NCI-H187 treated with DMSO at 0.1 percent for 48 hours (cell line): ENCODE measurements at places on chromosomes 7 and 10.

GRCh38 chr7:101386558-101387231 is 24.0 kb downstream of the COL26A1 start:
- DNase-seq, result no peak

GRCh38 chr10:34808801-34809745 is 6.0 kb downstream of the PARD3 start:
- peak; percentile 80 for DNase-seq

DNA sequence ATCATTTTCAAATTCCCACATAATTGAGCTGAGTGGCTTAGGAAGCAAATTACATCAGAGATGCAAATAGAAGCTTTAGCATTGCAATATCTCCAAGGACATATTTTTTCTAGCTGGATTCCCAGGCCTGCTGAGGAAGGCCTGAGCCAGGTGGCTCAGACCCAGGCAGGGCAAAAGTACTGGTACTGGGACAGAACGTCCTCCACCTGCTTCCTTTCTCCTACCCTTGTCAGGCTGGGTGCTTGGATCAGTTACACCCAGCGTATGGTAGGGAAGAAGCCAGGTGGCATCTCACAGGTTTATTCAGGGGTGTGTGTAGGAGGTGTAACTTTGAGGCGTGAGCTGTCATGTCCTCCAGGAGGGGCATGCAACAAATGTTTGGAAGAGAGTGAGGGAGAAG is 3.0 kb upstream of the PANK1 start:
- DNase-seq, result no peak

DNA sequence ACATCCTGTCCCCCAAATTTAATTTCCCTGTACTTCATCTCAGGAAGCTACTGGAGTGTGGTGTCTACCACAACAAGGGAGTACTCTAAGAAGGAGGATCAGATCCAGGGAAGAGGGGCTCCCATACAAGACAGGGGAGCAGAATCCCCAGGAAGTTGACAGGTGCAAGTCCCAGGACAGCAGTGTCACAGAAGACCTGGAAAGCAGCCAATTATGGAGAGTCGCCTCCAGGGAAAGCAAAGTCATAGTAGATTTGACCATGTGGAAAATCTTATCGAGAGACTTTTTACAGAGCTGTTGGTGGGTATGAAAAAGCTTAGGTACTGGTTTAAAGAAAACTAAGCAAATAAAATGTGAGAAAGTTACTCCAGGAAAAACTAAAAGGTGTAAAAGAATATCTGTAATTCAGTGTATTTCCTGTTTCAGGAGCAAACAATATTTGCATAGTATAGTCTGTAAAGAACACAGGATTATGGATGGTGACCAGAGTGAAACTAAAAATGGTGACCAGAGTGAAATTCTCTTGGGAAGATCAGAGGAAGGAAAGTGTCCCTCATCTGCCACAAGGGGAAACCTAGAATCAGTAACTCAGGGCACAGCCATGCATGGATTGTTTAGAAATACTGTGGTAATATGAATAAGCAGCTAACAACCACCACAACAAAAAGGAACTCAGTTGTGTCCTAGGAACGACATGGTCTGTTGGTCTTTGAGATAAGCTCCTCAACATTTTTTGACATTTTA is 44.5 kb downstream of the LANCL2 start:
- DNase-seq, result no peak

GRCh38 chr7:93938293-93938692 is 16.8 kb downstream of the GNG11 start:
- DNase-seq, result no peak

- DNase-seq, result no peak
These were observed 22.1 kb downstream of the NCAPG2 start for GRCh38 chr7:158682456-158682855.

- no peak for DNase-seq
These were observed 714.4 kb downstream of the GATA3 start for GRCh38 chr10:8768852-8769251.

- no peak for DNase-seq
These were observed 15.6 kb downstream of the CLEC2L start for GRCh38 chr7:139538881-139539635.

DNA sequence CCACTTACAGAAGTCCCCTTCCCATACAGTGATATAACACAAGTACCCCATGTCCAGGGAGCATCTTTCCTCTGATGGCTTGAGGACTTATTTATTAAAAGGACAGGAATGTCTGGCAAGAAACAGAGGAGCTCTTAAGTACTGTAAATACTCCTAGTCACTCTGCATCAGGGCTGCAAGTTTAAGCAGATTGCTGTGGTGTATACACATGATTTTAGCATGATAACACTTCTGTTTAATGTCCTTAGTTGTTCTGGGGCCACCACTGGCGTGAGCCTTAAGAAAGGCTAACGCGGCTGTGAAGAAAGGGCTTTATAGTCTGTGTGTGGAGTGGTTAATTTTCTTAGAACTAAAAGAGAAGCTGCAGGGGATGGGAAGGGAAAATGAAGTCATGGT is 65.7 kb downstream of the GBF1 start:
- no peak for DNase-seq

DNA sequence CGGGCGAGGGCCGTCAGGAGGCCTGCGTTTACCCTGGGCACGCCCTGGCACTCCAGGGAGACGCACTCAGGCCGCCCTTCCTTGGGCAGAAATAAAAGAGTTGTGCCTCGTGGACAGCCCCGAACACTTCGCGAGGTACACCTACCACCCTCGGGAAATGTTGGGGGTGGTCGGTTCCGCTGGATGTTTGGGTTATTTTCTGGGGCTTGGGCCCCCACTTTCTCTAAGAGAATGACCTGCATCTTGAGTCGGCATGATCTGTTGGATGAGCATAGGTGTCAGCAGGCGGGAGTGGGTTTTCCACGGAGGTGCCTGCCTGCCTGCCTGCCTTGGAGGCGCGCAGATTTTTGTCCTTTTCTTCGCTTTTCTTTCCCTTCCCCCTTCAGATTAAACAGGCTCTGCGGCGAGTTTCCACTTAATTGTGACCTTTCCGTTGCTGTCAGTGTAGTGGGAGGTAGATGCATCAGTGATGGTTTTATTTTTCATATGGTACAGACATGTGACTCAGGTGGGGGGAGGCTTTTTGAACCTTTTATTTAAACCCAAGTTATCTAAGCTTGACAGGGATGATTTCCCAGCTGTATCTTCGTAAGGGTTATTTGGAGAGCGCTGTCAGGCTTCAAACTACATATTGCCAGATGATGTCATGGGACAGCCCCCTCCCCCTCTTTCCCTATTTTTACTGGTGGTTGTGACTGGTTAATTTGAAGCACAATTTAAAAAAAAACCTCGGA is 661 bp downstream of the HECTD2 start:
- no peak for DNase-seq

DNA sequence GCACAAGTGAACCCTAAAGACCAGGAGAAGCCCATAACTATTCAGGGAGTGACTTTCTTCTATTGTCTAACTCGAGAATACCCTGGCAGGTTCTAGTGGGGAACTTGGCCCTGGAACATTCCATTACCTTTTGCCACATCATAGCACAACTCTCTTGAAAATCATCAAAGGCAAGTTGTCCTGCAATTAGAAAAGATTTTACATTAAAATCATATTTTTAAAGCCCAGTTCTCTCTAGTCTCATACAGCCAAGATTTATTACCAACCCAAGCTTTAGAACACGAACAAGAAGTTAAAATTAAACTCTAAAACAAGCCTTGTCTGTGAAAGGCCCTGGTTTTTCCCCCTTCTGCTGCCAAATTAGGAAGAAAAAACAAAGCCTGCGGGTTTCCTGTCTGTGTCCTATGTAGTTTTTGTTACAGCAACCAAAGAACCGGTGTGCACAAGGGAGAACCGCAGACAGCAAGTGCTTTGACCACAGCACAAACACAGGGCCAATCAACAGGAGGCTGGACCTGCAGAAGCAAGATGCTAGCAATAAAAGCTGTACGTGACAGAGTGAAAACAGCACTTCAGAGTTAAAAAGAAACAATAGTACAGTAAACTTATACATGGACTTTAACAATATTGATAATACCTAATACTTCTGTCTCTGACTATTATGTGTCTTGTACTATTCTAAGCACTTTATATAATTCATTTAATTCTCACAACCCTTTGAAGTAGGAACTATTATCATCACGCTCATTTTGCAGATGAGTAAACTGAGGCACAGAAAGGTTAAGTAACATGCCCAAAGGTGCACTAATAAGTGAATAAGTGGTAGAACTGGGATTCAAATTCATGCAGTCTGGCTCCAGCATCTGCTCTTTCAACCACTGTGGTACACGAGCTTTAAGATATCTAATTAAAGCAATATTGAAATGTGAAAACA is 65.8 kb downstream of the STK17A start:
- DNase-seq, result no peak
